ENCODE measurements at places on chromosomes 4 and X.

- no peak for DNase-seq
Observed at GRCh38 chr4:11566444-11567022, 137.8 kb upstream of the HS3ST1 start.

- no peak for DNase-seq
Observed at GRCh38 chrX:101385795-101386541, at the start of gene BTK. BTK (minus strand) TSS chrX:101386191; CDS start chrX:101375284, 10,907 bp downstream.

- no peak for DNase-seq
Observed at GRCh38 chr4:40800064-40800463, 50.3 kb downstream of the NSUN7 start.

DNA sequence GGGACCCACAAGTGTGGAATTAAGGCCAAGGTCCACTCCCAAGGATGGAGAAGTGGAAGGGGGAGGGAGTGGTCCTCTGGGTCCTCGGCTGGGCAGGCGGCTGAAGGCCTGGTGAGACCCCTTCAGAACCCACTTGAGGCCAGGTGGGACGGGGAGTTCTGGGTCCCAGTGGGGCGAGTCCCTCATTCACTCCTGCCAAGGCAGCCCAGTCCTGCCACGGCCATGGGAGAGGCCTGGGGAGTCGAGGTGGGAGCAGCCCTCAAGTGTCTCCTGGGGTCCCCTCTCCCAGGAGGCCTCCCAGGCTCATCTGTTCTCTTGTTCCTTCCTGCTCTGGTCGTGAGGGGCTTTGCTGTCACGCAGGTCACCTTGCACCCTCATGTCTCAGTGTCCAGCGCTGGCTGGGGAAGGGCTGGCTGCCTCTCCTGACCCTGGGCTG, 6.1 kb upstream of the SH3BP2 start:
- DNase-seq, result no peak

GRCh38 chr4:145580906-145581305, 38.3 kb upstream of the MMAA start:
- DNase-seq, result no peak

DNA sequence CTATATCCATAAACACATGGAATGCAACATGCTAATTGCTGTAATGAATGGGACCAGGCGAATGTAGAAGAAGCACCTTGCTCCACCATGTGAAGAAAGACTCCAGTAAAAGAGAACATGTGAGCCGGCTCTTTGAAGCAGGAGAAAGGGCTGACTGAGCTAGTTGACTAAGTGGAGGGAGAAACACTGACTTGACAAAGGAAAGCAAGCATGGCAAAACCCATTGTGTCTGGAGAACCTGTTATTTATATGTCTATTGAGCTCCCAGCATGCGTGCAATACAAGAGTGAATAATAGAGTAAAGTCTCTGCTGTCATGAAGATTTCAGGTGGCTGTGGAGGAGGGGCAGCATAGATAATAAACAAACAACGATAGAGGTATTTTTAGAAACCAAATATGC, 559.9 kb downstream of the RAB28 start:
- DNase-seq, result no peak

DNA sequence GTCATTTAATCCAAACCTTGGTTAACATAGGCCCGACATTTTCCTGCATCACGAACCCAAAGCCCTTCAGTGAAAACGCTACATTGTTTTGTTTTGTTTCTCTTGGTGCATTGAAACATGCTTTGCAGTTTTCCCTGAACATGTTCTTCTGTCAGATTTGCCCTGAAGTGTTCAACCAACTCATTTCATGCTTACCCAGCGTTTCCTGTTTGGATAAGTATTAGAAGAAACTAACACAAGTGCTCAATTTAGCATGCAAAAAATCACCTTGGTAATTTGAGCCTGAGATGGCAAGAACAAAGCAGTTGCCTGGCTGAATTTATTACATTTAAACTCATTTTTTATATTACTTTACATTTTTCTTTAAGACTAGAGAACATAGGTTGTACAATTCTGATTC, 160.1 kb upstream of the VCX3A start:
- no peak for DNase-seq

DNA sequence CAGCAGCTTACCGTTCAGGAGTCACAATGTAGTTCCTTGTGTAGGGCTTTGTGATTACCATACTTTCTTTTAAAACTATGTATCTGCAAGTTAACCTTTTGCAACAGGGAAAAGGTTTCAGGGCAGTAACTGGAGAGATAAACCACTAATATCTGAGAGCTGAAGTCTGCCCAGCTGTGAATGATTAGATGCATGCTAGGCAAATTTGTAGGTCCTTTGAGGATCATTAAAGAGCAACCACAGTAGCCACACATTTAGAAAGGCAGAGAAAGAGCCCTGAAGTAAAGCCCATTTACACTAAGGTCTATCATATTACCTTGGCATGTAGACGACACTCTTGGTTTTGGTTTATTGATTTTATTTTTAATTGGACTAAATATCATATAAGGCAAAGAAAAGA, 60.0 kb downstream of the ATP8A1 start:
- no peak for DNase-seq

- no peak for DNase-seq
Observed at GRCh38 chr4:182944484-182945213, 27.5 kb upstream of the DCTD start.

GRCh38 chr4:148845609-148846008, 403.4 kb upstream of the NR3C2 start:
- DNase-seq, result no peak

DNA sequence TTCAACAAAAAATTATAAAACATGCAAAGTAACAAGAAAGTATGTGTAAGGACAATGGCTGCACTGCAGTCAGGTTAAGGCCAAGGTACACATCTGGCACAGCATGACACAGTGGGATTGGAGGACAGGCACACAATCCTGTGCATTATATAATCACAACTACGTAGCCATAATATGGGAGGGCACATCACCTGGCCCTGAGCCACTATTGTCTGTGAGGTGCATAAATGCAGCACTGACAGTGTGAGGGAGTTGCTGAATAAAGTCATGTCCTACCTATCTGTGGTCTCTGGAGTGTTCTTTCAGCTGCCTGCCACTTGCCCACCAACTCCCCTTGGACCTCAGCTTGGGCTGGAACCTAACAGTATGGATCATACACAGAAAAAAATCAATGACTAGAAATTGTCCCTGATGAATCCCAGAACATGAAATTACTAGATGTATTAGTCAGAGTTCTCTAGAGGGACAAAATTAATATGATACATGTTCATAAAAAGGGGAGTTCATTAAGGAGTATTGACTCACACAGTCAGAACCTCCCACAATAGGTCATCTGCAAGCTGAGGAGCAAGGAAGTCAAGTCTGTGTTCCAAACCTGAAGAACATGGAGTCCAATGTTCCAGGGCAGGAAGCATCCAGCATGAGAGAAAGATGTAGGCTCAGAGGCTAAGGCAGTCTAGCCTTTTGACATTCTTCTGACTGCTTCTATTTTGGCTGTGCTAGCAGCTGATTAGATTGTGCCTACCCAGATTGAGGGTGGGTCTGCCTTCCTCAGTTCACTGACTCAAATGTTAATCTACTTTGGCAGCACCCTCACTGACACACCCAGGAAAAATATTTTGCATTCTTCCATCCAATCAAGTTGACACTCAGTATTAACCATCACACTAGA, 46.4 kb upstream of the KCTD8 start:
- DNase-seq, result no peak

DNA sequence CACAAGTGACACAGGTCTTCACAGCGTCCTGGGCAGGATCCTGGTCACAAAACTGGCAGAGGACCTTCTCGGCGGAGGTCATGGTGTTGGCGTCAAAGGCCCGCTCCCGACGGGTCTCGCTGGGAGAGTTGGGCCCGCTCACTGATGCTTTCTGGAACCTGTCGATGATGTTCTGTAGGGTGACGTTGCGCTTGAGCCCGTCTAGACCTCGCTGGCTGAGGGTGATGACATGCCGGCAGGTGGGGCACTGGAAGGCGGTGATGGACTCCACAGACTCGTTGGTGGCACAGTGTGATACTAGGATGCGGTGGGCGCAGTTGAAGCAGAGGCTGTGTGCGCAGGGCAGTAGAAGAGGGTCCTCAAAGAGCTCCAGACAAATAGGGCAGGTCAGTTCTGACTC, 53.2 kb downstream of the MID1 start:
- no peak for DNase-seq

DNA sequence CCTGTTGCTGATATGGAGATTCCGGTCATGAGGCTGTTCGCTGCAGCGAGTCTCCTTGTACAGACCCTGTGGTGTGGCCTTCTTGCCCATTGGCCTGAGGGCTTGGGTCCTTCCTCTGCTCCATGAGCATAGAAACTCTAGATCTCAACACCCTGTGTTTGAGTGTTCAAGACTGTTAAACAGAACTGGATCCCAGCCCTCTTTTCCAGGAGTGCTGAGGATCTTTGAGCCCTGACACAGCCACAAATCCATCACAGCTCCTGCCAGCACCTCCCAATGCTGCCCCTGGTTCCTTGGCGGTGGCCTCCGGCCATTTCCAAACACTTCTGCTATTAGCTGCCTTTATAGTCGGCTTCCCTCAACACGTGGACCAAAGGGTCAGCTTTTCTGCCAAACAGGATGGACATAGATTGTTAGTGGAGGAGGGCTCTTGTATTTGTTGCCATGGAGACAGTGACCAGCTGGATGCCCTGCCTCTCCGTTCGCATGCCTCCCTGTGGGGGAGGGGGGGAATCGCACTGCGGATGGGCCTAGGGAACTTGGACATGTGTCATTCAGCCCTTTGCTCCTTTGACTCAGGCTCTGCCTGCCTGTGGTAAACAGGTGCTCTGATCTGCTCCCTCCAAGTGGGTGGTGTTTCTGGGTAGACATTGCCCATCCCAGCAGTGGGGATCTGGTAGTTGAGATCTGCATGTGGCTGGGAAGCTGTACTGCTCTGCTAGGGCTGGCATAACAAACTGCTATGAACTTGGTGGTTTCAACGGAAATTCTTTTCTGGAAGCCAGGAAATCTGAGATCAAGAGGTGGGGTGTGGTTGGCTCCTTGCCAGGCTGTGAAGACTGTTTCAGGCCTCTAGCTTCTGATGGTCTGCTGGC, 6.9 kb upstream of the WDR1 start:
- DNase-seq, result peak; percentile 65

- no peak for DNase-seq
Observed at GRCh38 chr4:77917601-77918000, 55.0 kb downstream of the MRPL1 start.

DNA sequence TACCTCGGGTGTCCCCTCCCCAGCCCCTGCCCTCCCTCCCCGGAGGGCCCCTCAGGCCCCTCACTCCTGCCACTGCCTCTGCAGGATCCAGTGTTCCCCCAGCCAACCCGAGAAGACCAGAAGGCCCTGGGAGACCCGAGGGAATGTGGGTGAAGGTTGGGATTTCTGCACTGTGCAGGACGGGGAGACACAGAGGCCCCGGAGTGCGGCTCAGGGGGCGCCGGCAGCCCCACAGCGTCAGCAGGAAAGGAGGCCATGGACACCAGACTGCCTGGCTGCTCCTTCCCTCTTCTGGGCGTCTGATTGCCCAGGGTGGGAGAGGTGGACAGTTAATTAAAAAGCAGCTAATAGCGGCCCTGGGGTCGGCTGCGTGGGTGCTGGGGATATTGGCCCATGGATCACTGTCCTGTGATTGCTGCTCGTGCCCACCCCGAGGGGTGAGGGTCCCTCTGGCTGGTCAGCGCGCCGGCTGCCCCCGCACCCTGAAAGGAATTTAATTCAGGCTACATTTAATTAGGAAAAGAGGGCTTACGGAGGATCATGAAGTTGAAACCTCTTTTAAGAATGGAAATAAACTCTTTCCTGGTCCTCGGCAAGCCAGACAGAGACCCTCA, 57.8 kb upstream of the NKX1-1 start:
- no peak for DNase-seq

DNA sequence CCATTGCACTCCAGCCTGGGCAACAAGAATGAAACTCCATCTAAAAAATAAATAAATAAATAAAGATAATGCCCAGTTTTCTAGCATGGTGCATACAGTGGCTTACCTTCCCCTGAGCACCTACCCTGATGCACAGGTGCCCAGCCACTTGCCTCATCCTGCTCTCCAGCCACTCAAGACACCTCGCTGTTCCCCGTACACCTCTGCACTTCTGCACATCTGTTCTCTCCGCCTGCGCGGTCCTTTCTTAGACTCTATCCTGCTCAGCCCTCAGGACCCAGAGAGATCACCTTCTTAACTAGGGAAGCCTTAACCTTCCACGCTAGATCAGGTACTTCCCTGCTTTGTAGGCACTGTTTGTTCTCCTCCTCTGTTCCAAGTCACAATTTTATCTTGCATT, 2.9 kb downstream of the EVC start:
- no peak for DNase-seq

GRCh38 chr4:7070729-7071511, 3.1 kb upstream of the GRPEL1 start:
- peak; percentile 94 for DNase-seq

DNA sequence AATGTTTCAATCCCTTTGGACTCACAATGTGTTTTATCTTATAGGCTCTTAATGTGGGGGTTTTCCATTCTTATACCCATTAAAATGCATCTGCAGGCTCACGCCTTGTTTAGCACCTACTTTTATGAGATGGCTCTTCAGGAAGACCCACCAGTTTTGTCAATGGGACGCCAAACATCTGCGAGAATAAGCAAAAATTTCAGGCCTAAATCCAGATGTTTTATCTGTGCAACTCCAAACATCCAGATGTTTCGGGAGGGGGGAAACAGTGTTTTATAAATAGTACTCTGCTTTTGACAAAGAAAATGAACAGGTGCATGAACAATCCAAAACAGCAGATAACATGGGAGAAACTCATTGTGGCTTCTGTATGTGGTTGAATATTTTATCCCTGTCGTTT, 342.8 kb downstream of the DHX15 start:
- no peak for DNase-seq

DNA sequence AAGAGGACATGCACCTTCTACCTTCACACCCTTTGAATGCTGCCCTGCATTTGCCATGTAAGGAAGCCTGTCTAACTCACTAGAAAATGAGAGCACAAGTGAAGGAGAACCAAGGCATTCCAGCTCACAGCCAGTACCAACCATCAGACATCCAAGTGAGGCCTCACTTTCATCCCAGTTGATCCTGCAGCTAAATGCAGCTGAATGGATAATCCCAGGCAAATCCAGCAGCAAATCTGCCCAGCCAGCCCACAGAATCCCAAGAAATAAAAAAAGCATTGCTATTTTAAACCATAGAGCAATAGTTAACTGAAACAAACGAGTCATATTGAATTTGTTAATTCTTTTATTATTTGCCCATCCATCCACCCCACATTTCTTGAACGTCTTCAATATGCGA, 112.5 kb downstream of the C4orf33 start:
- DNase-seq, result no peak

- no peak for DNase-seq
Observed at GRCh38 chrX:48478806-48479205, 2.8 kb downstream of the FTSJ1 start.

DNA sequence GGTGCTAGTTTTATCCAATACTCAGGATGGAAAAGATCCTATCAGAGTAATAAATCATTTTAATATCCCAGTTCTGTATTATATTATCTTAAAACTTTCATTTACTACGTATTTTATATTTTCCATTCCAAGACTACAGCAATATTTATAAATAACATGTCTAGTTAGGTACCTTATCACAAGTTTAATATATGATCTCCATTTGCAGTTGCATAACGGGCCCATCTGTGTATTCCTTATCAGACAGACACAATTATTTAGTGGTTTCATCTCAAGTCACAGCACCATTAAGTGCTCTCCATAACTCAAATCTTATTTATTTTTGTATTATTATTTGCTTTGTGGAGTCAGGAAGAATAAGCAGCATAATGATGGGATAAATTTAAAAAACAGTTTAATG, 333.9 kb downstream of the SH2D1A start:
- no peak for DNase-seq
